ENCODE measurements at places on chromosomes 6 and 20. TPM values are rescaled to one million over a fixed set of nuclear protein-coding genes. Genes with fewer than 3 reads are reported as not detected.
A peak's percentile ranks its signal among the peaks of the same experiment; 100 is the strongest.

DNA sequence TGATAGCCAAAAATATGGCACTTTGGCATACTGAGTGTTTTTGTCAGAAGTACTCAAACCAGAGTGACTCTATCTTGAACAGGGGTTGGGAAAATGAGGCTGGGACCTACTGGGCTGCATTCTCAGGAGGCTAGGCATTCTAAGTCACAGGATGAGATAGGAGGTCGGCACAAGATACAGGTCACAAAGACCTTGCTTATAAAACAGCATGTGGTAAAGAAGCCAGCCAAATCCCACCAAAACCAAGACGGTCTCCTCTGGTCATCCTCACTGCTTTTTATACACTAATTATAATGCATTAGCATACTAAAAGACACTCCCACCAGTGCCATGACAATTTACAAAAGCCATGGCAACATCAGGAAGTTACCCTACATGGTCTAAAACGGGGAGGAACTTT is 985.1 kb downstream of the HACE1 start:
- no peaks in the 10 kb centered on the region for H3K27me3 ChIP-seq
- H3K4me3 ChIP-seq = no peak overlapping the region
- H3K4me1 ChIP-seq = no peaks in the 10 kb centered on the region
- DNase-seq = no peak
- no peak overlapping the region for H3K27ac ChIP-seq

DNA sequence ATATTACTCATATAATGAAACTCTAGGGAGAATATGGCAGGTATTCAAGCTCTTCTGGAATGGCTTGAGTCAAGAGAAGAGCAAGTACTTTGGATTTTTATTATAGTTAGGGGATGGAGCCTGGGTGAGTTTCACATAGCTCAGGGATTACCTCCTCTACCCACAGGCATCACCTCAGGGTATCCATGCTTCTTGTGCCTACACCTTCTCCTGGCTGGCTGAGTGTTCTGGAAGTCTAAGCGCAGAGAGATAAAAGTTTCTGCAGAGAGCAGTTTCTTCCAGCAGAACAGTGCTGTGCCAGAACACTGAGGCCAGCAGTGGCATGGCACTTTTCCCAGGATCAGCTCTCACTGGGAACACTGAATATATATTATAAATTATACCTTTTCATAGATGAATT is 199.7 kb upstream of the KCNQ5 start:
- H3K27me3 ChIP-seq = no peaks in the 10 kb centered on the region
- no peak for DNase-seq
- H3K4me3 ChIP-seq = no peak overlapping the region
- no peak overlapping the region for H3K27ac ChIP-seq

DNA sequence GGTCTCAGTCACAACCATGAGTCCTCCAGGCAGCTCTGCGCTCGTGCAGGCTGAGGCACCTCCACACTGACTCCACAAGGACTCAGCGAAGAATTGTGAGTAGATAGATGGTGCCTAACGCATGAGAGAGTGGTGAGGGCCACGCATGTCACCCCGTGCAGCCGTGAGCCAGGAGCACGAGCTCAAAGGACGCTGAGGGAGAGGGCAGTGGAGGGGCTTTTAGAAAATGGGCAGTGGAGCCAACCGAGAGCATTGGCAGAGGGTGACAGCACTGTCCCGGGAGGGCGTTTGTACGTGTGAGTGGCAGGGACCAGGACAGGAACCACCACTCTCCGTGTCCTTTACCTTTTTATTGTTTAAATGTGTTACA is 105.6 kb downstream of the PSMB1 start:
- DNase-seq = no peak
- H3K4me1 ChIP-seq = no peaks in the 10 kb centered on the region
- no peak overlapping the region for H3K4me3 ChIP-seq
- no peak overlapping the region for H3K27ac ChIP-seq
- H3K36me3 ChIP-seq = no peaks in the 10 kb centered on the region
- H3K27me3 ChIP-seq = no peaks in the 10 kb centered on the region

DNA sequence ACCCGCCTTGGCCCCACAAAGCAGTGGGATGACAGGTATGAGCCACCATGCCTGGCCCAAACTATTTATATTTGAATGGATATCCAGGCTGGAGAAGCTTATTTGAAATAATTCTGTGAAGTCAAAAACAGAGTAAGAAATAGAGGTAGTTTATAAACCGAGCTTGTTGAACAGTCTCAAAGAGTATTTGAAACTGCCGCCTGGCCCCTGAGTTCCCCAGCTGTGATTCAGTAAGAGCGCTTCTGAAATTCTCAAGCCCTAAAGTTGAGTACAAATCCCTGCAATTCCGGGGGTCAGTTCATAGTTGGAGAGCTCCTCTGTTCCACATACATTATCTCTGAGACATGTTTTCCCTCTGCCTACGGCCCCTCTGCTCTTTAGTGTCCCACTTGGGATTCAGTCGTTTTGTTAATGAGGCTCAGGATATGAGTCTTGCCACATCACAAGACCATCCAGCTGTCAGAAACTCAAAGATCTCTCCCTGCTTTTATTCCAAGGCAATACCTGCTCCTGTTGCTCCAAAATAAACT is 127.8 kb downstream of the SOD2 start:
- no peak overlapping the region for H3K4me3 ChIP-seq
- no peaks in the 10 kb centered on the region for H3K36me3 ChIP-seq
- no peak for DNase-seq
- no peaks in the 10 kb centered on the region for H3K4me1 ChIP-seq
- no peaks in the 10 kb centered on the region for H3K27me3 ChIP-seq

The SEC23B gene
- total RNA-seq = 77.8 TPM

DNA sequence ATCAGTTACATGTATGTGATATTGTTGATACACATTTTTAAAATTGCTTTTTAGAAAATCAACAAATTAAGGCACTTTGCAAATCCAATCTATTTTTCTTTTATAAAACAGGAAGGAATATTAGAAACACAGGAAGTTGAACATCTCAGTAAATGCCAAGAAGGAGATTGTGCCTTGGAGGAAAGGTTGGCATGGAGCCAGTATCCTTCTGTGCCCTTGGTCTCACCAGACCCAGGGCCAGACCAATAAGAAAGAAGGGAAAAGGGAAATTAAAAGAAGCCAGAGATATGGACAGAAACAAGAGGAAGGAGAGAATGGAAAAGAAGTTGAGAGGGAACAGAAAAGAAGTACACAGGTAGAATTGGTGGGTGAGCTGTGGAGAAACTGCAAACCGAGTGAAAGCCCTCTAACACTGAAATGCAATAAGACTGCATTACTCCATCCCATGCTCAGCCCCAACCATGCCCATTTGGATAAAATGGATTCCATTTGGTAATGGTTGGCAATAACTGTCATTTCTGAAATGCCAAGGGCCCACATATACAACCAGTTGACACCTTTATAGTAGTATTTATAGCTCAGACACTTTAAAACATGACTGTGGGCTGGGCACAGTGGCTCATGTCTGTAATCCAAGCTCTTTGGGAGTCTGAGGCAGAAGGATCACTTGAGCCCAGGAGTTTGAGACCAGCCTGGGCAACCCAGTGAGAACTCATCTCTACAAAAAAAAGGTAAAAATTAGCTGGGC is 133.8 kb downstream of the GMPR start:
- no peak overlapping the region for H3K4me3 ChIP-seq
- DNase-seq = no peak
- no peaks in the 10 kb centered on the region for H3K36me3 ChIP-seq
- H3K27ac ChIP-seq = no peak overlapping the region
- no peaks in the 10 kb centered on the region for H3K27me3 ChIP-seq

DNA sequence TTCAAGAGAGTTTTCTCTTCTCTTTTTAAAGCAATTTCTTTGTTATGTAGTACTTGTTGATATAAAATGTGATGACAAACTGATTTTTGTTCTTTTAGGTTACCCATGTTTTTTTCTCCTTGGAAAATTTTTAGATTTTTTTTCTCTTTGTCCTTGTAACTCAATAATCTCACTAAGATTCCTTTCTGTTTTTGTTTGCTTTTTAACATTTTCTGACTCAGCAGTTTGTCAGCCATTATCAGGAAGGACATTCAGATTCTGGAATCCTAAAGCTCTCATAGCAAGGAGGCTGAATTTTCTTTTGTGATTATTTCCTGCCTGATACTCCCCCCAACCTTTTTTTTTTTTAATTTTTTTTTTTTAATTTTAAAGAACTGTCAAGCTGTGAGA is 75.2 kb upstream of the CITED2 start:
- DNase-seq = no peak
- no peaks in the 10 kb centered on the region for H3K4me1 ChIP-seq
- no peak overlapping the region for H3K4me3 ChIP-seq
- H3K36me3 ChIP-seq = no peaks in the 10 kb centered on the region
- H3K27me3 ChIP-seq = no peaks in the 10 kb centered on the region
- H3K27ac ChIP-seq = no peak overlapping the region

The RALY gene
- total RNA-seq = 212 TPM

The LST1 gene
- total RNA-seq = 4.8 TPM

The MRPL14 gene
- total RNA-seq = 77.7 TPM

The CHRNA4 gene
- 0.05 TPM for total RNA-seq

The PNISR gene
- 61.4 TPM for total RNA-seq

DNA sequence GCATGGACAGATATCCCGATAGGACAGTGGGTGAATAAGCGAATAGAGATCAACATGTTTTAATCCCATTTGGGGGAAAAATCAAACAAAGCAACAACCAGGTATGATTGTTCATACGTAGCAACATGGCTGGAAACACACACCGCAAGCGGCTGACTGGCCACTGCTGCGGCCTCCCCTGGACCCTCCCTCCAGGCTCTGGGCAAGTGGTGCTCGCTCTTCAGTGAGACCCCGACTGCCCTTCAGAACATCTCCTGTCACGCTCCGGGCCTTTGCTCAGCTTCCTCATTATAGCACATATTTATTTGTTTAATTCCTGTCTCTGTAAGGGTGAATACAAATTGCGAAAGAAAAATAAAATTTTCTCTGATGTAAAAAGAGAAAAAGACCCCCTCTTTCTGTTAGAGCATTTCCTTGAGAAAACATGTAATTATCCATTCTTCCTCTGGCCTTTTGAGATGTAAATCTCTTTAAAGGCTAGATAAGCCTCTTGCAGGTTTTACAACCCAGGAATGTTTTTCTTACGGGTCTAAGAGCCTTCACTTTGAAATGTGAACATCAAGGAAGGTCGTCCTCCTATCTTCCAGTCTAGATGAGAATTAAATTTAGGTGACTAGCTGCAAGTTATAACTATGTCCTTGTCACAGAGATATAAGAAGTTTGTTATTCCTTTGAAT is 11.0 kb upstream of the FAM210B start:
- H3K27ac ChIP-seq = no peak overlapping the region
- no peak for DNase-seq
- H3K4me3 ChIP-seq = no peak overlapping the region
- H3K27me3 ChIP-seq = peaks cover 14% of the 10 kb centered on the region
- no peaks in the 10 kb centered on the region for H3K4me1 ChIP-seq
- no peaks in the 10 kb centered on the region for H3K36me3 ChIP-seq

GRCh38 chr6:38209371-38210260 is 390.1 kb downstream of the ZFAND3 start:
- H3K4me3 ChIP-seq = no peak overlapping the region
- H3K36me3 ChIP-seq = no peaks in the 10 kb centered on the region
- H3K4me1 ChIP-seq = no peaks in the 10 kb centered on the region
- no peaks in the 10 kb centered on the region for H3K27me3 ChIP-seq

GRCh38 chr6:25756382-25757363 is 2.1 kb downstream of the SLC17A4 start:
- H3K27me3 ChIP-seq = no peaks in the 10 kb centered on the region
- H3K27ac ChIP-seq = no peak overlapping the region
- H3K4me3 ChIP-seq = peak overlapping the region; percentile 2
- no peak for DNase-seq
- H3K4me1 ChIP-seq = no peaks in the 10 kb centered on the region

DNA sequence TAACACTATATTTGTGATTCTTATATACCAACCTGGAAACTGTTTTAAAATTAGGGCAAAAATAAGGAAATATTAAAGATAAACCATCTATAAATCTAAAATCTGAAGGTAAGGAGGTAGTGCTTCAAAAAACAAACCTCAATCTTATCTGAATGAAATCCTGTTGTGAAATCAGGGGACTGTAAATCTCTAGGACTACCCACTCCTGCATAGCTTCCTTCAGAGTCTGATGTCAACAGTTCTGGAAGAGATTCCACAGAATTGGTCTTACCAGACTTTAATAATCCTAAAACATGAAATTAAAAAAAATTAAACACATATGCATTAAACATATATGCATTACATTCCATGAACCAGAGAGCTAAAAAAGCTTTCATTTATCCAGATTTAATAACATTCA is 51.4 kb downstream of the IBTK start:
- H3K27me3 ChIP-seq = no peaks in the 10 kb centered on the region
- no peak overlapping the region for H3K27ac ChIP-seq
- no peaks in the 10 kb centered on the region for H3K4me1 ChIP-seq
- H3K36me3 ChIP-seq = peaks cover 6% of the 10 kb centered on the region
- no peak for DNase-seq

GRCh38 chr6:43286980-43287716 is 10.9 kb upstream of the SLC22A7 start:
- H3K36me3 ChIP-seq = no peaks in the 10 kb centered on the region
- H3K4me3 ChIP-seq = no peak overlapping the region
- no peak overlapping the region for H3K27ac ChIP-seq
- H3K27me3 ChIP-seq = no peaks in the 10 kb centered on the region
- peak; percentile 27 for DNase-seq
- H3K4me1 ChIP-seq = no peaks in the 10 kb centered on the region

GRCh38 chr20:53079828-53080686 is 107.9 kb downstream of the TSHZ2 start:
- no peaks in the 10 kb centered on the region for H3K36me3 ChIP-seq
- no peak for DNase-seq
- no peak overlapping the region for H3K4me3 ChIP-seq
- H3K4me1 ChIP-seq = no peaks in the 10 kb centered on the region

GRCh38 chr20:20365480-20366161 is 2.3 kb upstream of the INSM1 start:
- peaks cover 71% of the 10 kb centered on the region for H3K27me3 ChIP-seq
- no peaks in the 10 kb centered on the region for H3K36me3 ChIP-seq
- no peak overlapping the region for H3K4me3 ChIP-seq

The PERP gene
- total RNA-seq = 78.4 TPM

The TBX18 gene
- total RNA-seq = 0.25 TPM

DNA sequence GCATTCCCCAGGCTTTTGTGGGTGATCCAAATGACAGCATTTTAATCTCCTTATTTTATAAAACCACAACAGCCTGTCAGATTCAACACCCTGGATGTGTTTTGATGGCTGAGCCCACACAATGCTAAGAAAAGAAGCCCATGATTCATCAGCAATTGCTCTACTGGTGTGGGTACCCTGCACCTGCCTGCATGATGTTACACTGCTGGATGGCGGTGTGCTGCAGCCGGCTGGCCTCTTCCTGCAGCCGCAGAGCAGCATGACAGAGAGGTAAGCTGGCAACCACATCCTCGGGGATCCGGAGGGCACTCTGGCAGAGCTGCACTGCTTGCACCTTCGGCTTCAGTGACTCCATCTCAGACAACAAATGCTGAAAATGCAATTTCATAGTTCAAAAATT is 327.5 kb downstream of the SYNE1 start:
- DNase-seq = no peak
- H3K4me3 ChIP-seq = no peak overlapping the region
- no peaks in the 10 kb centered on the region for H3K36me3 ChIP-seq
- H3K27me3 ChIP-seq = no peaks in the 10 kb centered on the region

DNA sequence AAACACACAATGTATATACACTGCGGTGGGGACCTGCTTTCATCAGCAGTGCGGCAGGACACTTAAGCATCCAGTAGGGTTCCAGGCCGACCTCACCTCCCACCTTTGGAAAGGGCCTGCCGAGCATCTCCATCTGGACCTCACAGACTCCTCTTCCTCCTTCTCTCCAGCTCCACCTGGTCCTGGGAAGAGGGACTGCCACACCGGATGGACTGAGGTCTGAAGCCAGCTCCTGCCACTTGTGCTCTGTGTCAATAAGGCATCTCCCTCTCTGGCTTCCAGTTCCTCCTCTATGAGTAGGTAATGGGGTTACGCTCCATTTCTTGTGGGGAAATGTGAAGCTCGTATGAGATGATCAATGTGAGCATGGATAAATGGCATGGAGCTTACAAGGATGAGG is 19.1 kb upstream of the NNAT start:
- no peak for DNase-seq
- no peak overlapping the region for H3K4me3 ChIP-seq
- H3K4me1 ChIP-seq = no peaks in the 10 kb centered on the region
- H3K36me3 ChIP-seq = no peaks in the 10 kb centered on the region

Data from colonic mucosa (tissue), 4 donors.